NCI-H187 (cell line): ENCODE measurements at places on chromosomes 1 and 21.

DNA sequence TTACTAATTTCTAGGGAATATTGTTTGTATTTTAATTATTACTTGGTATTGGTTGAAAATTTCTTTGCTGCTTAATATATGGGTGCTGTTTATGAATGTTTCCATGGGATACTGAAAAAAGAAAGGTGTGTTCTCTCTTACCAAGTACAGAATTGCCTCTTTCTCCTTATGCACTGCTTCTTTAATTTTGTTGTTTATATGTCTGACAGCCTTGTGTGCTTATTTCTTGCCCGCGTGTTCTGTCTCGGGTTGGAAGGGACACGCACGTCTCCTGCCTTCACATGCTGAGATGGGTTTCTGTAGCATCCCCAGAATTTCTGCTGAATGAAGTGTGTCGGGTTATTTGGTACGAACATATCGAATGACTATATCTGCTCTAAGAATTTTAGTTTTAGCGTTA lies 51.1 kb downstream of the AGPAT3 start:
- no peak for DNase-seq

GRCh38 chr1:165350840-165351239 lies 5.7 kb downstream of the LMX1A start:
- no peak for DNase-seq

- DNase-seq = no peak
These were observed 31.3 kb upstream of the B3GALT5 start for GRCh38 chr21:39581414-39581813.

GRCh38 chr1:23555986-23556634 lies 3.2 kb downstream of the ID3 start:
- peak; percentile 77 for DNase-seq

GRCh38 chr1:53412285-53413174 lies 46.7 kb upstream of the DMRTB1 start:
- DNase-seq = no peak

- no peak for DNase-seq
These were observed 8.2 kb downstream of the IFFO2 start for GRCh38 chr1:18948048-18948912.

DNA sequence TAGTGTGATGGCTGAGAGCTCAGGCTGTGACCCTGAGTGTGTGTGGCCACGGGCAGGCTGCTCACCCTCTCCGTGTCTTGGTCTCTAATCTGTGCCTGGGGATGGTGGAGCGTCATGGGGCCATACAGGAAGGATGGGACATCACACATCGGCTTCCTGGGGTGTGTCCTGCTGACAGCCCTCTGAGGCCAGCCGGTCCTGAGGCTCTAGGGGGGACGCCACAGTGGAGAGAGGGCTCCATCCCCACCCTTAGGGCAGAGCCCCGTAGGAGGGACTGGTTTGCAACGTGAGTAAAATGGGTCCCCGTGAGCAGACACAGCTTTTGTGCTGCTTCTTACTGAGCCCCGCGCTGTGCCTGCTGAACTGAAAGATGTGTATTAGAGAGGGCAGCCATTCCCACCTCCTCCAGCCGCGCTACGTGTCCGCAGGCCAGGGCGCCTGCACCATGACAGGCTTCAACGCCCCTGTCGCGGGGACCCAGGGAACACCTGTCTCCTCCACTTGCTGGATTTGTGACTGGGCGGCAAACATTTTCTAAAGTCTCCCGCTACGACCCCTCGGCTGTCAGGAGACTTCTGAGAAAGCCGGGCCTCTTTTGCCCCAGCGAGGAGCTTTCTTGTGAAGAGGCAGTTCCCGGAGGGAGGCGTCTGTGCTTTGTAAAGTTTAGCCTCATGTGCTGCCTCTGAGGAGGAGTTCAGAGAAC lies 8.1 kb downstream of the COL18A1 start:
- no peak for DNase-seq
